NCI-H187 (cell line): ENCODE measurements at places on chromosomes 5 and 9.
A peak's percentile ranks its signal among the peaks of the same experiment; 100 is the strongest.

- no peak for DNase-seq
Observed at GRCh38 chr5:23675456-23675855, 168.0 kb downstream of the PRDM9 start.

DNA sequence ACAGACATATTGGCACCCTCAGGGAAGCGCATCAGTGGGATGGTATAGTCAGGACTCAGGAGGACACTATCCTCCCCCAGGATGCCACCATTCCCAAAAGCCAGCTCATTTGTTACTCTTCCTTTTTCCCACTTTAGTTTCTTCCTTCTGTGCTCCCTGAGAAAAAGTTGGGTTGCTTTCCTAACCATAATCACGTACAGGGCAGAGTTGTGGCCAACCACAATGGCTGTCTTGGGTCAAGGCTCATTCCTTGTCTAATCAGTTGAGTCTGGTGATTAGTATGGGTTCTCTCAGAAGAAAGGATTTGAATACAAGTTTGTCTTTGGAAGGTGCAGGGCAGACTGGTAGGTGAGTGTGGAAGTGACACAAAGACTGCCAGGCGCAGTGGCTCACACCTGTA lies 26.6 kb upstream of the ATP6V1G1 start:
- DNase-seq, result no peak

GRCh38 chr9:92098638-92099037 lies 16.6 kb downstream of the SPTLC1 start:
- DNase-seq, result no peak

- DNase-seq, result peak; percentile 69
Observed at GRCh38 chr5:36744773-36745589, 131.6 kb upstream of the NIPBL start.

DNA sequence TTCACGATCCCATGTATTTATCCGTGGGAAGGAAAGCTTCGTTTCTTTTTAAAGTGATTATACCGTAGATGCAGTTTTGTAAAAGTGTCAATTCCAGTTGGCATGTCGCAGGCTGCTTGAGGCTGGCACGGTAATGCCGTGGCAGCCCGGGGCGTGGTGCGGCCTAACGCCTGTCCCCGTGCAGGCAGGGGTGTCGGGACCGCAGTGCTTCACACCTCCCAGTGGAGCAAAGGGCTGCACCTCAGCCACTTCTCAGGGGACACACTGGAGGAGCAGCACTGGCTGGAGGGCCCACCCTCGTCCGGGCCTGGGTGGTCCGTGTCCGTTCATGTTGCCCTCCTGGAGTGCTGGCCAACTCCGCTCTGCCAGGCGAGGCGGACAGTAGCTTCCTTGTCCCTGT lies 103.2 kb downstream of the RXRA start:
- no peak for DNase-seq

DNA sequence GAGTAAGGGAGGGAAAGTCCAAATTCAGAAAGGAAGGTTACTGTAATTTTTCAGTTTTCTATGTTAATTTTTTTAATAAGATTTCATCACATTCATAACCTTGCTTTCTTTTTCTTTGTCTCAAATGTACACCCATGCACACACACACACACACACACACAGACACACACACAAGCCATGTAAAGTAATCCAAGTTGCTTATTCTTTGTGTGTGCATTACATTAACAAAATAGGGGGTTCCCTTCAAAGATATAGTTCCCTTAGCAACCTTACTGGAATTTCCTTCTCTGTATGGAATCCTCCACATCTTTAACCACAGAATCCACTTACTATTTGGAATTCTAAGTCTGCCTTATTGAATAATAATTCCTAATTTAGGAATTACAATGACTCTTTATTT lies 32.7 kb downstream of the ZNF366 start:
- DNase-seq, result no peak

- DNase-seq, result no peak
Observed at GRCh38 chr5:75992753-75993152, 90.4 kb upstream of the SV2C start.

DNA sequence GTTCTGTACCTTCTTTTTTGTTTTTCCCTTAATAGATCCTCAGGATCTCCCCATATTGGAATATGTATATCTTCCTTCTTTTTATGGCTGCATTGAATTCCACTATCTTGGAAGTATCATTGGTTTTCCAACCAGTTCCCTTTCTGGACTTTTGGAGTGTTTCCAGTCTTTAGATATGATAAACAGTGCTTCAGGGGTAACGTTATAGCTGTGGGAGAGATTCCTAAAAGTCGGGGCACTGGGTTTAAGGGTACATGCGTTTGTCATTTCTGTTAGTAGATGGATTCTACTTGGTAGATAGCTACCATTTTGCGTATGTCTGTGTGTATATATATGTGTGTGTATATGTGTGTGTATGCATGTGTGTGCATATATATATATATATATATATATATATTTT lies 42.0 kb downstream of the EXOSC2 start:
- DNase-seq, result no peak

GRCh38 chr5:44390351-44390750 lies 1.1 kb upstream of the FGF10 start:
- DNase-seq, result no peak

- no peak for DNase-seq
Observed at GRCh38 chr5:50704730-50705129, 38.3 kb downstream of the PARP8 start.
